ENCODE measurements at places on chromosomes 7 and 10. TPM values are rescaled to one million over a fixed set of nuclear protein-coding genes. Genes with fewer than 3 reads are reported as not detected.

DNA sequence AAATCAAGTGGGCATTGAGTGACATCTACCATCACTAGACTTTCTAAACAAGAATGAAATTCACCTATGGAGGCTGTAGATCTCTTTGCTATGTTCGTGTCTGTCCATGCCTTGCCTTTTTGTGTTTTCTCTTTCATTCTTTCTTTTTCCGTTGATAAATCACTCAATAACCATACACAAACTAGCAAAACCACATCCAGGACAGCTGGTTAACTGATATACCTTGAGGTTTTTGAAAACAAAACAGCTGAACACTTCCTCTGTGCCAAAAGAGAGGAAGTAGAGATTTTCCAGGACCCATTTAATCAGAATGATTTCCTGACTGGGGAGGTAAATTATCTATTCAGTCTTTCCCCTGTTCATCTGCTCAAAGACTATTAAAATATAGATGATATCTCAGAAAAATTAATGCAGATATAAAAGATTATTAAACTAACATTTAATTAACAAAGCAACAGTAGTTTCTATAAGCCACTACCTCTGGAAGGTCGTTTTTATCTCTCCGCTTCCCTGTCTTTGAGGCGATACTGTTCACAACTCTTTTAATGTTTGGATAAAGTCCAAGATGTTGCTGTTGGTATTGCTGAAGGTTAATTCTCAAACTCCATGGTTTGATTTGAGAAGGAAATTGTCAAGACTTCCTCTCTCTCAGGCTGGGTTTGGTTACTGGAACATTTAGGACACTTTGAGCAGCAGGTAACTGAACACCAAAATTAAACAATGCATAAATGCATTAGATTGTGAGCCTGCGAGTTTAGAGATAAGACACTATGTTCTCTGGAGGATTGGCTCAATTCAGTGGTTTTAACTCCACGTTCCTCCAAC, 24.4 kb upstream of the C10orf67 start:
- DNase-seq, result no peak

DNA sequence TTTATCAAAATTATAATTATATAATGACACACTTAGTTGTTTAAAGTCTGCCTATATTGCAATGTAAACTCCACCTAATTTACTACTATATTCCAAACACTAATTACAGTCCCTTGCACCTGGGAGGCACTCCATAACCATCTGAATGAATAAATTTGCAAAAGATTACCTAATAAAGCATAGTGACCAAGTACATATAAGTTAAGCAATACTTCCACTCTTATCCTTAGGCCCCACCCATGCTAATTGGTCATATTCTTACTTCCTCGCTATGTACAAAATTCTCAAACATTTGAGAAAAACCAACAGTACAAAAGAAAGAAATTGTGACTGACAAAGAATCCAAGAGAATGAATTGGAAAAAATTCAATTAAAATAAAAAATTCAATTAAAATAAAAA, 65.3 kb downstream of the ZFAND4 start:
- no peak for DNase-seq

- no peak for DNase-seq
Measured at GRCh38 chr10:69359148-69359547, 57.6 kb downstream of the TACR2 start.

SH2B2 gene
- 8.8 TPM for total RNA-seq

Measured in vagina (tissue), 2 donors.